ENCODE measurements at places on chromosomes 5 and 9.

GRCh38 chr5:54793468-54794134, 191.8 kb downstream of the ESM1 start:
- no peak for DNase-seq

- DNase-seq: no peak
Measured at GRCh38 chr5:68049053-68049713, 166.4 kb upstream of the PIK3R1 start.

DNA sequence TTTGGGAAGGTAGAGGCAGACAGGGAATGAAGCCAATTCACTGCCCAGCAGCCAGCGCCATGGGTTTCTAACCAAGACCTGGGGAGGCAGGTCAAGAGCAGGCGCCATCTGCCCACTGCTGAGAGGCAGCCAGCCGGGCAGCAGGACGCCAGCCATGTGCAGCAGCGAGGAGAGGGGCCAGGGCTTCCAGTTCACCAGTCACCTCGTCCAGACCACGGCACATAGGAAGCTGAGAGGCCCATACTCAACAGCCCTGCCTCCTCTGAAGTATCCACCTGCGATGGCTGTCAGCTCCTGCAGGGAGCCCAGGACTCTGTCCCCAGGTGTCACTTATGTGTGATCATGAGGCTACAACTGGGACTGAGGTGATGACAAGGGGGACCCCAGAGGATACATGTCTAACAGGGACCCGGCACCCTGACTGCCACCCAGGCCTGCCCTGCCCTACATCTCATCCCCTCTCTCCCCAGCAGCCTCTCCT, 30.1 kb downstream of the IPPK start:
- DNase-seq: peak; percentile 75

GRCh38 chr9:123468541-123468940, 112.5 kb downstream of the CRB2 start:
- DNase-seq: peak; percentile 86

GRCh38 chr5:79878721-79879336, 112.2 kb downstream of the MTX3 start:
- peak; percentile 13 for DNase-seq

- DNase-seq: no peak
Measured at GRCh38 chr5:173538018-173538417, 78.4 kb downstream of the BOD1 start.

DNA sequence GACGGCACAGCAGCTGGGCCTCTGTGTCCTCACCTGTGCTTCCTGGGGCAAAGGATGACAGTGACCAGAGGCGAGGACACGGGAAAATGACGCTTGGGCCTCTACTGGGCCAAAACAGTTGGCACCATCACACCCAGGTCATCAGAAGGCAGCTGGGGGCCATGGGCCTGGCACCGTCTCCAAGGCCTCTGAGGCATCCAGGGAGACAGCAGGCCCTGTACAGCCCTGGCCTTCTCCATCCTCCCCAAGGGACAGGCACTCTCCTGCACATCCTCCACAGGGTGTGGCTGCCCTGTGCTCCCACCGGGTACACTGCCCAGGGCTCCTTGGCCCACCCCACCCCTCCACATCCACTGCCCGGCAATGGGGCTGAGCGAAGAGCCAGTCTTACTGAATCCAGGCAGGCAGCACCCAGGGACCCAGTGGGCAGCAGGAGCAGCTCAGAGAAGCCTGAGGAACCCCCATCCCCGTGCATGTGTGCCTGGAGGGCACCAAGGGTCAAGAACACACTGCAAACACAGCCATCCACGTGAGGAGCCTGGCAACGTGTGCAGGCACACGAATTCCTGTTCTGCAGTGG, 4.0 kb downstream of the LPCAT1 start:
- no peak for DNase-seq

- no peak for DNase-seq
Measured at GRCh38 chr9:89983411-89983810, 378.6 kb downstream of the GADD45G start.

DNA sequence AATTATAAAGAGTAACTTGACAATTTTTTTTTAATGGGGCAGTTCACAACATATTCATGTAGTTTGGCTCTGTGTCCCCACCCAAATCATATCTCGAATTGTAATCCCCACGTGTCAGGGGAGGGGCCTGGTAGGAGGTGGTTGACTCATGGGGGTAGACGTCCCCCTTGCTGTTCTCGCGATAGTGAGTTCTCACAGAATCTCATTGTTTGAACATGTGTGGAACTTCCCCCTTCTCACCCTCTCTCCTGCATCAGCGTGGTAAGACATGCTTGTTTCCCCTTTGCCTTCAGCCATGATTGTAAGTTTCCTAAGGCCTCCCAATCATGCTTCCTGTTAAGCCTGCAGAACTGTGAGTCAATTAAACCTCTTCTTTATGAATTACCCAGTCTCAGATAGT, 40.7 kb downstream of the FBXW11 start:
- DNase-seq: no peak

DNA sequence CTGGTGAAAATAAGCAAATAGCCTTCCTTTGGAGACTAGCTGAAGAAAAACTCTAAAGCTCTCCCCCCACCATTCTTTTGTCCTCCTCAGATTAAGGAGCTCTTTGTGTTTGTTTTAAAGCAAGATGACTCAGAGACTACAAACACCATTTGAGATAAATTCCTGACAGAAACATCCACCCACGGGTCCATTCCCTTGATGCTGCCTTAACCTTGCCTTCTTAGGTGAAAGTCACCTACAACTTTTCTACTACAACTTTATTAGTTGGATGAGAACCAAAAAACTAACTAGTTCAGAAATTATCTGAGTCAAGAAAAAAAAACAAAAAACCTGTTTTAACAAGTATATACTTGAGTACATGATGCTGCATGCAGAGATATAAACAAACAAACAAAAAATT, 831.1 kb downstream of the NR2F1-AS1 start:
- DNase-seq: no peak

DNA sequence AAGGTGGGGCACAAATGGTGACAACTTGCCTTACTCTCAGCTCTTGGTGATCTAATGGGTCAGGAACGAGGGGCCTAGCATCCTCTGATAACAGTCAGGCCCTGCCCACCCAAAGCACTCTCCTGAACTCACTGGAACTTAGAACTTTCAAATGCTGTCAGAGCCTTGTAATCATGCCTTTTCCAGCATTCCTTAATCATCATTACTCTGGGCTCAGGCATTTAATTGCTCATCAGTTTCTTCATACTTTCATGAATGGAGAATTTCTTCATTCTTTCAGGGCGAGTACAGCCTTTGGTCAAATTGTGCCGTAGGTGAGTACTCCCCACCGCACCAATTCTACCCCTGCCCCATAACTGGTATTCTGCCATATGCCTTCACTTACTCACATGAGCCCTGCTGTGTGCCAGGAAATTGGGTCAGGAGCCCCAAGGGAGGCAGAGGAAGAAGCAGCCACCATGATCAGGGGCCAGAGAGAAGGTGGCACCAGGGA, 30.2 kb upstream of the DUSP1 start:
- no peak for DNase-seq

GRCh38 chr5:62684310-62684709, 105.7 kb downstream of the LRRC70 start:
- no peak for DNase-seq

GRCh38 chr5:115475788-115476187, 68.8 kb downstream of the FEM1C start:
- no peak for DNase-seq

DNA sequence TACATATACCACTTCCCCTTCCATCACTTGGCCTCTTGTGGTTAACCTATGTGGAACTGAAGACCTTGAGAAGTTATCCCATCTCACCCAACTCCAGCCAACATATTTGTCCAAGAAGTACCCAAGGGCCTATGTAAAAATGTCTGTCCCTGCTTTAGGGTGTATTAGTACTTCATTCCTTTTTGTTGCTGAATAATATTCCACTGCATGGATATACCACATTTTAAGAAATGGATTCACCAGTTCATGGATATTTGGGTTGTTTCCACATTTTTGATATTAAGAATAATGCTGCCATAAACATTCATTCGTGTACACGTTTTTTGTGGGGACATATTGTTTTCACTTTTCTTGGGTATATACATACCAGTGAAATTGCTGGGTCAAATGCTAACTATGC, 28.6 kb downstream of the IDNK start:
- DNase-seq: no peak

- DNase-seq: no peak
Measured at GRCh38 chr5:3789519-3790193, 194.0 kb downstream of the IRX1 start.

- no peak for DNase-seq
Measured at GRCh38 chr5:133439859-133440258, 172.5 kb downstream of the FSTL4 start.

- DNase-seq: peak; percentile 44
Measured at GRCh38 chr5:38208782-38209378, 49.5 kb upstream of the EGFLAM start.

DNA sequence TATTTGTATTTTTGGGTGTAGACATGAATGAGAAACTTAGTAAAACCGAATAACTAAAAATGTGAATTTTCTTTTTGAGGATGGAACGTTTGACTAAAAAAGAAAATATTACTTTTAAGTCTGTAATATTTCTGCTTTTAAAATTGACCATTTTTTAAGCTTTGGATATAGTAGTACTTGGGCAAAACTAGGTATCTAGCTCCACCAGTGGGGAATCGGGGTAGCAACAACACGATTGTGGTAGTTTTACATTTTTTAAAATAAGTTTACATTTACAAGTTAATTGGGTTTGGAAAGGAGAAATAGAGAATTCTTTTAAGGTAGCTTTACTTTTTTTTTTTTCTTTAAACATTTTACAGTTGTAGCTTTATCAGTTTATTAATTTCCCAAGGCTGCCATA, 154.4 kb downstream of the MAN2A1 start:
- DNase-seq: no peak

DNA sequence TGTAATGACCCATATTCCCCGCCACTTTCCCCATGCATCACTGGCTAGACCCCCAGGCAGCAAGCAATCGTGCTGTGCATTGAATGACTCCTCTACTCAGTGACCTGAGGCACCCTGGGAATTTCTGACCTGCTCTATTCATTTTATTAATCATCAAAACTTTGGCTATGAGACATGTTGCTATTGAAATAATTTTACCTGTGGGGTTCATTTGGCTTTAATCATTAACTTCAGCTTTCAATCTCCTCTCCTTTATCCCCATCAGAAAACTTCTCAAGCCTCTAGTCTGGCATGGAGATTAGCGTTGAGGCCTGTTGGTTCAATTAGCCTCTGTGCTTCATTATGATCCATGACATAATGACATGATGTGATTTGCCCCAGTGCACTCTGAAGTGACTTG, 429.0 kb downstream of the ZNF608 start:
- no peak for DNase-seq

DNA sequence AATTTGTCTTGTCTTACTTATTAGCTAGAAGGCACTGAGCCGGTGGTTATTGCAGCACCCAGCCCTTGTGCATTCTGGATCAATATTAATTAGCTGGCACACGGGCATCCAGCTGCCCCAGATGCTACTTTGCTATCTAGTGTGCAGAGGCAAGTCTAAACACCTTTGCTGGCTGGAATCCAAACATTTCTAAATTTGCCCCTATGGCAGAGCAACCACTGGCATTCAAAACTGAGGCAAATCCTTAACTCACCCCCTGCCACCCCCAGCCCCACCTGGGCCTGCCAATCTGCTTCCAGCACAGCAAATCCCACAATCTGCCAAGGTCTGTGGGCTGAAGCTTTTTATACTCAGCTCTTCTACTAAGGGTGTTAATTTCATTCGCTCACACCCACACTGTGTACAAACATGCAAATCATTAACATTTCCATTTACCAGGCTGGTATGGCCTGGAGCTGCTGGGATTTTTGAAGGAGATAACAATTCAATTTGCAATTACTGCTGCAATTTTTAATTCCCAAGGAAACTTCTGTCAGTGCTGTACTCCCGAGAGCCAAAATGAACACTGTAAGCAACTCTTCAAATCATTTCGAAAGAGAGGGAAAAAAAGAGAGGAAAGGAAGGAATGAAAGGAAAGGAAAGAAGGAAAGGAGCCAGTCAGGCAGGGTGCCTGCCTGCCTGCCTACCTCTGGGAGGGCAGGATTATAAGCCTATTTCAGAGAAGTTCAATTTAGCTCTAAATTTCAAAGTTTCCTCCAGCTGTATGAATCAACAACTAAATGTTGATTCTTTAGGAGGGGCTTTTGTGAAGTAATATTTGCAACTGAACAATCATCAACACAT, 35.5 kb downstream of the RAPGEF1 start:
- no peak for DNase-seq

GRCh38 chr5:146130440-146131045, 25.2 kb upstream of the PLAC8L1 start:
- peak; percentile 24 for DNase-seq

DNA sequence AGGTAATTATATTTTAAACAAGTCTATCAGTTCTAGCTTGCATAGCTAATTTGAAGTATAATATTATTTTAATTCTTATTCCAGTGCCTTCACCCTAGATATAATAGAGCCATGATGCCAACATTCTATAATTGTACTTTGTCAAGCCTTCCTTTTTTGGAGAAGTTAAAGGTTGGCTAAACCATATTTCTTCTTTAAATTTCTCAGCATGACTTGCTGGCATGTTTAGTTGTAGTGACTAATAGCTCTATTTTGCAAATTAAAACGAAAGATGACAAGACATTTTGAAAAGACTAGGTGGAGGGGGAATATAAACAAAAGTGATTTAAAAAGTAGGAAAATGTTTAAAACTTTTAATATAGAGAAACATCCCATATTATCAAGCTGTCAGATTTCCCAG, 400.7 kb downstream of the PSAT1 start:
- DNase-seq: no peak

GRCh38 chr5:61397238-61397637, 65.2 kb downstream of the ZSWIM6 start:
- no peak for DNase-seq

DNA sequence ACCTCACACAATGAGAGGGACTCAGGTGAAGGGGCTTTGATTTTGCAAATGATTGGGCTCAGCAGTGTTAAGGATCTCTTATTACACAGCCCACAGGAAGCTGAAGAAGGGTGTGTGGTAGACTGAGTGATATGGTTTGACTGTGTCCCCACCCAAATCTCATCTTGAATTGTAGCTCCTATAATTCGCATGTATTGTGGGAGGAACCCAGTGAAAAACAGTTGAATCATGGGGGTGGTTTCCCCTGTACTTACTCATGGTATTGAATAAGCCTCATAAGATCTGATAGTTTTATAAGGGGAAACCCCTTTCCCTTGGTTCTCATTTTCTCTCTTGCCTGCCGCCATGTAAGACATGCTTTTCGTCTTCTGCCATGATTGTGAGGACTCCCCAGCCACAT, 132.5 kb upstream of the FBXL7 start:
- DNase-seq: no peak

DNA sequence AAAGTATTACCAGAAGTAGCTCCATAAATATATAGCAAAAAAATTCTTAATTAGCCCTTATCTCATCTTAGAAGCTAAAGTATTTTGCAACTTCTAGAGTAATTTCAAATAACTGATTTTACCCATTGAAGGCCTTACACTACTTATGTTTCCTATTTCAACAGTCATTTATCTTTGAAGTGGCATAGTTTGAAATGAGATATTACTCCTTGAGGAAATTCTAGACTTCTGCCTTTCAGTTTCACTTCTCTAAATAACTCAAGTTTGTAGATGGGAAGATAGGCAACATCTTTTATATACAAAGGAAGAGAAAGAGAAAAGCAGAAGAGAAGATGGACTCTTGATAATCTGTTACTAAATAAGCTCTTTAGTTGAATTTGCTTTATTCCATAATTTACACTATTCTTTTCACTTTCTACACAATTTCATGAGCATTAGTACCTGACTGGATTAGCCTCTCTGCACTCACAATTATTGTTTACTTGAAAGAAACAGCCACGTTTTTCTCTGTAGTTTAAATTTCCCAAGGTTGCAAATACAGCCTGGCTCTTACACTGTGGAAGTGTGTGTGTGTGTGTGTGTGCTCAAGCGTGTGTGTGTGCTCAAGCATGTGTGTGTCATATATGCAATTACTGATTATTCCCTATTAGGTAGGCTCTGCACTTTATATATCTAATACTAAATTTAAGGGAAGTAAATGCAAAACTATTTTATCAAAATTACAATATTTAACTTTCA, 60.6 kb upstream of the EMB start:
- no peak for DNase-seq

All from cerebellar cortex (tissue), 1 donor.